ENCODE measurements at places on chromosomes 12 and 14. TPM values are rescaled to one million over a fixed set of nuclear protein-coding genes. Genes with fewer than 3 reads are reported as not detected.

Gene AACS
- total RNA-seq, result 43.8 TPM

Gene KRT79
- total RNA-seq, result not detected

Gene TCL1B
- total RNA-seq, result not detected

Gene LRP6
- 31.2 TPM for total RNA-seq

Gene CCDC38
- not detected for total RNA-seq

Gene HOXC10
- not detected for total RNA-seq

Gene TAS2R7
- total RNA-seq, result not detected

Gene ACOT6
- total RNA-seq, result not detected

Gene SPRING1
- total RNA-seq, result 55.9 TPM

Gene OAS1
- total RNA-seq, result 97.4 TPM

Gene IFNG-AS1
- total RNA-seq, result not detected

Gene SMCO3
- not detected for total RNA-seq

Gene VRTN
- not detected for total RNA-seq

Gene KLRG1
- 1.5 TPM for total RNA-seq

Gene DTX1
- 2.3 TPM for total RNA-seq

Gene LMO3
- total RNA-seq, result 1.9 TPM

Gene DNAH10
- 0.15 TPM for total RNA-seq

Gene PRR13
- 447 TPM for total RNA-seq

Gene LRRK2
- 1.7 TPM for total RNA-seq

All from left colon (tissue), 2 donors.